ENCODE measurements at places on chromosomes 2 and 18.

DNA sequence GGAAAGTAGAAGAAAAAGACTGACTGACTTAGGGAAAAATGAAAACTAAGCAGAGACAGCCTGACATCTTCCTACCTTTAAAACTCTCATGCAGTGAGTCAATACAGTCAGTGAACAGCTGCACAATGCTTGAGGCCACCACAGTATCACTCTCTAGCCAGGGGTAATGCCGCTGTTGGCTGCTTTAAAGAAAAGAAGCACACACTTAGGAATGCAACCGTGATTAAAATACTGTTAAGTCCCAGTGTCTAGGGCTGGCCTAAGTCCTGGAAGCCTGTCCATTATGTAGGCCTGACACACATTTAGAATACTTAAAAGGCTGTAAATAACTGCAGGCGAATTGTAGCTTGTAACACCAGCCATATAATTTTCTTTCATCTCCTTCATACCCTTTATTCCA is 50.7 kb downstream of the SIGLEC15 start:
- DNase-seq, result no peak

- DNase-seq, result no peak
Observed at GRCh38 chr2:179265082-179265510, 464 bp upstream of the SESTD1 start.

DNA sequence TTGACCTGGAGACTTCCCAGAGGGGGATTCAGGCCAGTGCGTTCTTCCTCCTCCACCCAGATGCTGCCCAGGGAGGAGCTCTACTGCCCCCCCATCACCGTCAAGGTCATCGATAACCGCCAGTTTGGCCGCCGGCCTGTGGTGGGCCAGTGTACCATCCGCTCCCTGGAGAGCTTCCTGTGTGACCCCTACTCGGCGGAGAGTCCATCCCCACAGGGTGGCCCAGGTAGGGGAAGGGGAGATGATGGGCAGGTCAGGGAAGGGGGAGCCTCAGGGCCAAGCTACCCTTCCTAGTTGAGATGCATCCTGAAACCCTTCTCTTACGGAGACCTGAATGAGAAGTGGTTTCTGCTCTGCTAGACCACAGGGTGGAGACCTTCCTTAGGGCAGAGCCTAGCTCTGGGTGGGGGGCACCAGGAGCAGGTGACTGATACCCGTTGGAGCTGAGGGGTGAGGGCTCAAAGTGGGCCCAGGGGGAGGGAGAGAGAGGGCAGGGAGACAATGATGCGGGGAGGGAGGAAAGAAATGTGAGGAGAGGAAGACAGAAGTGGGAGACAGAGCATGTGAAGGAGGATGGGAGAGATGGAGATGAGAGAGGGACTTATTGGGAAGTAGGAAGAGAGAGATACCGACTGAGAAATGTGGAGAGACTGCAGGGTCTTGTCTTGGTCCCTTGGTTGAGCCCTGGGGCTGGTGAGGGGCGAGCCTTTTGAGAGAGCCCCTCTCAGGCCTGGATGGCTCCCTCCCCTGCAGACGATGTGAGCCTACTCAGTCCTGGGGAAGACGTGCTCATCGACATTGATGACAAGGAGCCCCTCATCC is 159.4 kb downstream of the DYSF start:
- no peak for DNase-seq

GRCh38 chr18:12479982-12480381 is 72.3 kb downstream of the PRELID3A start:
- no peak for DNase-seq

- DNase-seq, result no peak
Observed at GRCh38 chr2:29729401-29729800, 192.0 kb downstream of the ALK start.

Measured in NCI-H1436 (cell line).